Activated T-cell treated with anti-CD3 and anti-CD28 coated beads for 24 hours (primary cell): ENCODE measurements at places on chromosomes 1 and 21.

DNA sequence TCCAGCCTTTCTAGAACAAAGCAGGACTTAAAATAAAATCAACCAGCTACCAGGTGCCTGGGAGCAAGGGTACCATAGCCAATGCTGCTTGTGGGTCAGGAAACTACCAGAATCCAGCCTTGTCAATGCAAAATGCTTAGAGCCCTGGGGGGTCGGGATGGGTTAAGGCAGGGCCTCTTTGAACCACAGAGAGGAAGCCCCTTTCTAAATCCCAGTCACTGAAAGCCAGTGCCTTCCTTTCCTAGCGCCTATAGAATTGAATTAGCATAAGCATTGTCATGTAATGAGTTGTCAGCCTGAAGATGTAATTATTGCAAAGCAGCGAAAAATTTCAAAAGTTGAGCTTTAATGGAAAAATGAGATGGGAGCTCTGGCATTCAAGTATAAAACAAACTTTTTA is 176.6 kb upstream of the DAB1 start:
- no peak for DNase-seq

DNA sequence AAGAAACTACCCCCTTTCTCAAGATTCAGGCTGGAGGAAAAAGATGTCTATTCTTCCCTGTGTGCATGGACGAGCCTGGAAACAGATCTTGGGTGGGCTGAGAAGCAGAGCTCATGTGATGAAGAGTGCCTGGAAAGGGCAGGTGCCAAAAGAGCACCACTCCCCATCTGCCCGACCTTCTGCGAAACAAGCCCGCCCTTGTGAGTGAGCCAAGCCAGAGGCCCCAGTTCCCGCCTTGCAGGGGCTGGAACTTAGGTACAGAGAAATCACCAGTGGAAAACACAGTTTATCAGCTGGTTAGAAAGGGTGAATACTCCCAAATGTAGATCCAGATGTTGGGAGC is 26.7 kb upstream of the A3GALT2 start:
- no peak for DNase-seq

- no peak for DNase-seq
Observed at GRCh38 chr1:30307182-30307581, 416.2 kb downstream of the MATN1 start.

DNA sequence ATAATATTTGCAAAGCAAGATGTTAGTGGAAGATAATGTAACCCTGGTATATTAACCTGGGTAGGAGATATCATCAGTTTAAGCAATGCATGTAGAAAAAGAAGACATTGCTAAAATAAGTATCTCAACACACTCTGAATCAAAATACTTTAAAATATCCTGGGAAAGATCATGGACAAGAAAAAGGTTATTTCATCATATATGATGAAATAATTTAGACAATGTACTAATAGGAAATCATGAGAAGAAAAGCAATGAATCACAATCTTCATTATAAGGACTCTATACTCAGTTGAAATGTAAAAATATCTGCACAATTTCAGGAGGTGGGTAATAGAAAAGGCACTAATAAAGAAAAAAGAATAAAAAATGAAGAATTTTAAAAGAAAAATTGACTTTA is 158.8 kb downstream of the KCNT2 start:
- no peak for DNase-seq

DNA sequence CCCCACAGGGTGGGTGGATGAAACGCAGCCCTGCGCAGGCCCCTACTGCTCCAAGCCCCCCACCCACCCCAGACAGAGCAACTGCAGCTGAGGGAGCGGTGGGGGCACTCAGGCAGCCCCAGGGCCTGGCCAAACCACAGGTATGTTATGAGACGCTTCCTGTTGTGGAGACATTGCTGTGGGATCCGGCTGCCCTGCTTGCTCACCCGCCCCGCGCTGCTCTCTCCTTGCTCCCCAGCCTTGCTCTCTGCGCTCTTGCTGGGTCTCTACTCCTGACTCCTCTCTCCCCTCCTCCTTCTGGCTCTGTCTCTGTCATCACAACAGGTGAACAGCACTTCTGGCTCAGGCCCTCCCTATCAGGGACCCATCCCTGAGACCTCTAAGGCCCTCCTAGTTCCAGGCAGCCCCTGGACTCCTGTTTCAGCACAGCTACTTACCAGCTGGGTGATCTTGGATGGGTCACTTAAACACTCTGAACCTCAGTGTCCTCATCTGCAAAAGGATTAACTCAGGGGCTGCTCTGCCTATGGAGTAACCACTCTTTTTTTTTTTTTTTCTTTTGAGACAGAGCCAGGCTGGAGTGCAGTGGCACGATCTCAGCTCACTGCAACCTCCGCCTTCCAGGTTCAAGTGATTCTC is 15.9 kb downstream of the COL8A2 start:
- no peak for DNase-seq

- DNase-seq = no peak
Observed at GRCh38 chr1:112505878-112506277, 2.9 kb upstream of the WNT2B start.

- DNase-seq = no peak
Observed at GRCh38 chr1:10228528-10228927, 18.2 kb downstream of the KIF1B start.

DNA sequence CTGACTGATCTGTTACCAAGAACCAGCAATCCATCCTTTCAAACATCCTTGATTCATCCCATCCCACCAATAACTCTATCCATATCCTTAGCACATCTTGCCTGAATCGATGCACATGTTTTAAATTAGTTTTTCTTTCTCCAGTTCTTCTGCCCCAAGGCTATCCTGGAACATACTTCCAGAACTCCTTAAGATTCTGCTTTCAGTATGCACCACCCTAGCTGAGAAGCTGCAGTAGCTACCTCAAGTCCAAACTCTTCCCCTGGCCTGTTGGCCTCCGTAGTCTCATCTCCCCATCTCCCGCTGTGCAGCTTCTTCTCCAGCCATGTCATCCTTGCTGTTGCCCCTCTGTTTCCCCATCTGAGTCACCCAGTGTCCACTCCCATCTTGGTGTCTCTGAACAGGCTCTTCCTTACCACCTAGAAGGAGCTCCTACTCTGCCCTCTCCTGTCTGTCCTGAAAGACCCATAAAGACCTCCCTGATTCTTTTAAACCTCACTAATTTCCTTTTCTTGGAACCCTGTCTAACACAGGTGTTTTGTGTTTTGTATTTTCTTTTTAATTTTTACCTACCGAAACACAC is 108.0 kb downstream of the SGIP1 start:
- DNase-seq = no peak

GRCh38 chr1:243465738-243466137 is 209.9 kb downstream of the SDCCAG8 start:
- DNase-seq = no peak

GRCh38 chr1:83670909-83671565 is 327.9 kb downstream of the TTLL7 start:
- DNase-seq = no peak

GRCh38 chr1:193077991-193078390 is 18.6 kb downstream of the RO60 start:
- DNase-seq = no peak

DNA sequence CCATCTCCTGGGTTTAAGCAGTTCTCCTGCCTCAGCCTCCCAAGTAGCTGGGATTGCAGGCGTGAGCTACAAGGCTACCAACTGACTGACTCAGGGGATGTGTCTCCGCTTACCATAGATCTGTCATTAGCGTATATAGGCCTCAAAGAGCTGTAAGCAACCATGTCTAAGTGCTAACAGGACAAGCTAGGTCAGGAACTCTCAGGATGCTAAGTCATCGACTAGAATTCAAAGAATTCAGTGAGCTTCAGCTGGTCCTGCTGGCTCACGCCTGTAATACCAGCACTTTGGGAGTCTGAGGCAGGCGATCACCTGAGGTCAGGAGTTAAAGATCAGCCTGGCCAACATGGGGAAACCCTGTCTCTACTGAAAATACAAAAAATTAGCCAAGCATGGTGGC is 29.5 kb downstream of the CAPN2 start:
- no peak for DNase-seq

GRCh38 chr21:36753556-36753955 is 54.6 kb downstream of the SIM2 start:
- DNase-seq = no peak

- no peak for DNase-seq
Observed at GRCh38 chr1:175536921-175537320, 206.5 kb downstream of the TNR start.

- DNase-seq = no peak
Observed at GRCh38 chr21:17976139-17976538, 157.0 kb upstream of the C21orf91 start.

- DNase-seq = no peak
Observed at GRCh38 chr1:79895573-79895972, 889.0 kb upstream of the ADGRL4 start.

DNA sequence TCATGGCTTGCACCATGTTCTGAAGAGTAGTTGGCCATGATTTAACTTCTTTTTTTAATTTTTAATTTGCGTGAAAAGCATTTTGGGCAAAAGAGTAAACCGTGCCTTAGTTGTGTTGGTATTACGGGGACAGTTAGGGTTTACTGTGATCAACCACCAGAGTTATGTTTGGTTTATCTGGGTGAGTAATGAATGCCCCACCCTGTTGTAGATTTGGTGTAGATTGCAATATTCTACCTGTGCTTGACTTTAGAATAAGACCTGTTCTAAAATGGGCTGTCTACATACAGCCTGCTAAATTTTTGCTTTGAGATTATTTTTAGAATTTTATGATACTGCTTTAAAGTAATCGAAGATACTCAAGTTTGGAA is 1.4 kb downstream of the USP25 start:
- DNase-seq = no peak

DNA sequence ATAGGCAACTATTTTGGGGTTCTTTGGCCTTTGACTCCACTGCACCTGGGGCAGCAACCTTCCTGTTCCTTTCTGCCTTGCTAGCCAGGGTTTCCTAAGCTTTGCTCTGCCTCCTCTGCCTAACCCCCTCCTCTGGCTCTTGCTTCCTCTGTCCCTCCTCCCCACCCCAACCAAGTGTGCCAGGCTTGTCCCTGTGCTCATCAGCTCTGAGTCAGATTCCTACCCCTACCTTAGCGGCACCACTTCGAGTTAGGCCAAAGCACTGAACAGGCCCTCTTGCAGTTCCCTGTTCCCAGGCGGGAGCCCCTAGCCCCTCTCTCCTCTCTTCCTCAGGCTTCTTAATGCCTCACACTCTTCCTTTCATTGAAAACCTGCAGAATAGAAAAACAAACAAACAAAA is 74.8 kb upstream of the HAO2 start:
- no peak for DNase-seq

GRCh38 chr1:209421978-209422680 is 161.4 kb upstream of the CAMK1G start:
- DNase-seq = no peak

DNA sequence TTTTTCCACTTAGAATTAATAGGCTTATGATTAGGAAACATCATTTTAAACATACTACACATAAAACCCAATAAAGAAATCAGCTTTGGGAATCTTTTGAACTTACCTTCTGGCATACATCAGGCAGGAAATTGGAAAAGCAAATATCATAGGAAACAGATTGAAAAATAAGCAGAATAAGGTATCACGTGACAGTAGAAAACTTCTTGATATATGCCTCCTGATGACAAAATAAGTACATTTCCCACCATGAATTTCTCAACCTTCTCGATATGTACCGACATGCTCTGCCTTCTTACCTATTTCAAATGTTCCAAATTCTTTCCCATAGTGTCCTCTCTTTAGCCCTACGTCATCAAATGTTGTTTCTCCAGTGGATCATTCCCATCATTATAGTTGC is 72.4 kb downstream of the CLCA4 start:
- no peak for DNase-seq
